ENCODE measurements at places on chromosomes 3 and 15.

GRCh38 chr15:56215769-56216168 lies 27.9 kb downstream of the RFX7 start:
- DNase-seq, result peak; percentile 97

GRCh38 chr15:38263996-38264395 lies 11.4 kb downstream of the SPRED1 start:
- DNase-seq, result no peak

DNA sequence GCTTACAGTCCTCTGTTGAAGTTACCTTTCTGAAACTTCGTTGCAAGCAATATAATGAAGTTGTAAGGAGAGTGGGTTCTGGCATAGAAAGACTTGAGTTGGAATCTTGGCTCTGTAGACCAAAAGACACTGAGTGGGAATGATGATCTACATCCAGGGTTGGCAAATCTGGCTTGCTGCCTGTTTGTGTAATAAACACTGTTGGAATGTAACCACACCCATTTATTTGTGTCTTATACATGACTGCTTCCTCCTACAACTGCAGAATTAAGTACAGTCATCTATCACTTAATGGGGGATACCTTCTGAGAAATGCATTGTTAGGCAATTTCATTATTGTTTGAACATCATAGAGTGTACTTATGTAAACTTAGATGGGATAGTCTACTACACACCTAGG lies 178.4 kb upstream of the SUCLG2 start:
- DNase-seq, result no peak

GRCh38 chr15:70440416-70441138 lies 322.8 kb downstream of the UACA start:
- DNase-seq, result no peak

- DNase-seq, result no peak
Measured at GRCh38 chr3:184549796-184550577, 11.6 kb upstream of the EPHB3 start.

- no peak for DNase-seq
Measured at GRCh38 chr3:10259798-10260197, 11.5 kb downstream of the TATDN2 start.

DNA sequence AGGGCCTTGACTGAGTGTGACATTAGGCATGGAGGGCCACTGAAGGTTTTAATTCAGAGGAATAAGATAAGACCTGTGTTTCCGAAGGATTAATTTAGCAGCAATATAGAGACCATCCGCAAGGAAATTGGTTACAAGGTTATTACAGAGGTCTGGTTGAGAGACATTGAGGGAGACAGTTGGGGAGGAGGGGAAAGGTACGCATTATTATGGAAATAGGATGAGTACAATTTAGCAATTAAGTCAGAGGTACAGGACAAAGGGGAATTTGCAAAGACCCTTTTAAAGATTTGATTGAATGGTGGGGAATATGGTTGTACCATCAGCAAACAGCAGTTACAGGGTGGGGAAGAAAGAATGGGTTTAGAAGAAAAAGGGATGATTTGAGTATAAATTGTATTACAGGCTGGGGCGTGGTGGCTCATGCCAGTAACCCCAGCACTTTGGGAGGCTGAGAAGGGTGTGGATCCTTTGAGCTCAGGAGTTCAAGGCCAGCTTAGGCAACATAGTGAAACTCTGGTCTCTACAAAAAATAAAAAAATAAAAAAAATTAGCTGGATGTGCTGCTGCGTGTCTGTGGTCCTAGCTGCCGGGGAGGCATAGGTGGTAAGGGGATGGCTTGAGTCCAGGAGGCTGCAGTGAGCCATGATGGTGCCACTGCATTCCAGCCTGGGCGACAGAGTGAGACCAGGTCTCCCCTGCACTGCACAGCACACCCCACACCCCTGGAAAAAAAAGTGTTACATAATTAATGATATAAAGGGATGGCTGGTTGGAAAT lies 11.3 kb downstream of the ARL8B start:
- DNase-seq, result no peak

GRCh38 chr3:69791106-69791505 lies 51.8 kb downstream of the MITF start:
- peak; percentile 59 for DNase-seq

- no peak for DNase-seq
Measured at GRCh38 chr3:169931747-169932520, 20.6 kb downstream of the SAMD7 start.

DNA sequence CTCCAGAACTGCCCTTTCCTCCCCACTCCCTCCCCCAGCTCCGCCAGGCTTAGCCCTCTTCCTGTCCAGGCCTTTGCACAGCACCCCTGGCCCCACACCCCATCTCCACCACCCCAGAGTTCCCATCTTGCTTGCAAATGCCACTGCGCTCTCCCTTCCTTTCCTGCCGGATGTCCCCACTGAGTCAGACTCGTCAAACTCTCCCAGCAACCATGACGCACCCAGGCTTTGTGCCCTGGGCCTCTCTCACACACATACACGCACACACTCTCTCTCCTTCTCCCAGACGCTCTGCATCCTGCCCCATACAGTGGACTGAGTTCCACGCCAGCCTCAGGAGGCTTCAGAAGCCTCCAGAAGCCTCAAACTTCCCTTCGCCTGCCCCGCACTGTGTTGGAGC lies 2.8 kb upstream of the CCDC9B start:
- peak; percentile 92 for DNase-seq

GRCh38 chr3:149752788-149753136 lies 473 bp upstream of the COMMD2 start:
- no peak for DNase-seq

GRCh38 chr3:77102951-77103769 lies 63.3 kb downstream of the ROBO2 start:
- peak; percentile 30 for DNase-seq
